Nucleus accumbens (tissue), 56 donors: ENCODE measurements at places on chromosomes 13 and 19.
A peak's percentile ranks its signal among the peaks of the same experiment; 100 is the strongest.

- no peak for DNase-seq
Observed at GRCh38 chr13:100280681-100281080, 191.8 kb downstream of the PCCA start.

DNA sequence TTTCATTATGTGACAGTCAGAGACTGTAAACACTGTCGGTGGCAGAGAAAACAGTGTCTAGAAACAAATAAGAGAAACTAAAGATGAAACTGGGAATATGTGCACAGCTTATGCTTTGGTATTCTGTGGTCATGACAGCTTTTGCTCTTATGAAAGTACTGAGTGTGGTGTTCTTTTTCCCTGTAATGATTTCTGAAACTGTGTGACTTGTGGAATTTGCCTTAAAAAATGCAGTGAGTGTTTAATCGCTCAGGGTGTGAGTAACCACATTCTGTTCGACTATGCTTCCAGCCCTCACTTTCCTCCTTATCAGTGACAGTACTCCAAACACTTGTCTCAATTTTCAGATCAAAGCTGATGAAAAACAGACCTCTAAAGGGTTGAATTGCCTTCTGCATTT, 66.9 kb upstream of the DIAPH3 start:
- DNase-seq, result no peak

DNA sequence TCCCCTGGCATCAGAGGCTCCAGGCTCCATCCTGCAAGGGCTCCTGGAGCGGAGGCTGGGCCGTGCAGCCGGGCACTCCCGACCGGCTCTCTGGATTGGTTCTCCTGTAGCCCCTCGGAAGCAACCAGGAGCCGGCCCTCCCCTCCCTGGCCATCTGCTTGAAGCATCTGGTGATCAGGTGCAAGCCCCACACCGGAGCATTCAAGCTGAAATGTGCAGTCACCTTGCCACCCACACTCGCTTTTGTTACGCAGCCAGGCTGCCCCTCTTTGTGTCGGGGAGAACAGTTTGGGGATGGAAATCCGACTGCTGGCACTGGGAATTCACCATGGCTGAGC, 258.8 kb downstream of the ZNF536 start:
- no peak for DNase-seq

GRCh38 chr19:1387684-1388636, 4.3 kb downstream of the NDUFS7 start:
- DNase-seq, result no peak

DNA sequence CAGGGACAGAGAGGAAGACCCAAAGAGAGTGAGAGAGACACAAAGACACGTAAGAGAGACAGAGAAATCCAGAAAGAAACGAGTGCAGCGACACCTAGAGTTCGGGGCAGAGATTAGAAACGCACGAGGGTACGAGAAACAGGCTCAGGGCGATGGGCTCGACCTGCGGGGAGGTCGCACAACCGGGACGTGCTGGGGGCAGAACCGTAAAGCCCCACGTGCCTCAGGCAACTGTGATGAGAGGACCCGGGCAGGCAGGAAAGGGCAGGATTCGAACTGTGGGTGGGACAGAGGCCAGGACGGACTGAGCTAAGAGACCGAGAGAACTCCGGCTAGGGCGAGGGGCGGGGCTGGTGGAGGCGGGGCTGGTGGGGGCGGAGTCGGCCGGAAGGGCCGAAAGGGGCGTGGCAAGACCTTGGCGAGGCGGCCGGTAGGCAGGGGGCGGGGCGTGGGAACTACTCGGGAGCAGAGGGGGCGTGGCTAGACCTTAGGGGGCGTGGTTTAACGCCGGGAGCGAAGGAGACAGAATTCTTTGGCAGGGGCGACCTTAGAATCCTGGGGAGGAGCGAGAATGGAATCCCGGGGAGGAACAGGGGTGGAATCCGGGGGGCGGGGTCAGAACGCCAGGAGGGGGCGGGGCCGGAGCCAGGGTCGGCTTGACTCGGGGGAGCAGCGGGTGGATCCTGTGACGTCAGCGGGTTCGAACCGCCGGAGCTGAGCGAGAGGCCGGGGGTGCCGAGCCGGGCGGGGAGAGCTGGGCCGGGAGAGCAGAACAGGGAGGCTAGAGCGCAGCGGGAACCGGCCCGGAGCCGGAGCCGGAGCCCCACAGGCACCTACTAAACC, at the start of gene NECTIN2:
Gene NECTIN2 (plus strand): TSS at position 686 of the 843 bp plus-strand sequence. CDS start 229 bp downstream, outside the sequence.
- DNase-seq, result peak; percentile 77

- DNase-seq, result no peak
Observed at GRCh38 chr19:1513499-1514294, 878 bp upstream of the ADAMTSL5 start.

GRCh38 chr19:33772858-33773180, 23.9 kb upstream of the KCTD15 start:
- DNase-seq, result no peak

DNA sequence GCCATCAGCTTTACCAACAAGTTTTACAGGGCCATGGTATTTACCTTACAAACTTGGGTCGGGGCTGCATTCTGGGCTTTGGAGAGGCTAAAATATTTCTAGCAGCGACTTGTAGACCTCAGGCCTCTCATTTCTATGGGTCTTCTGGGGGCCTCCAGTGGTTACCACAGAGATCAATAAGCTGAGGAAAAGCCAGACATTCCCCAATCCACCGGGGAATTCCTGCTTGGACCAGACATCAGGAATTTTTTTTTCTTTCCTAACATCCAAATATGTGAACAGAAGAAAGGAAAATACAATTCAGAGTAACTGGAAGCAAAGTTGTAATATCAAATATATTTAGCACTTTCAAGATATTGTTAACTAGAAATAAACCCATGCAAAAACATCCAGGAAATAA, 1.5 kb downstream of the DZIP1 start:
- no peak for DNase-seq

GRCh38 chr19:35558400-35559280, 4.8 kb downstream of the ATP4A start:
- no peak for DNase-seq

- peak; percentile 32 for DNase-seq
Observed at GRCh38 chr13:95497381-95497807, 55.1 kb upstream of the CLDN10 start.

GRCh38 chr19:7779631-7780486, 16.8 kb downstream of the CLEC4M start:
- DNase-seq, result no peak

DNA sequence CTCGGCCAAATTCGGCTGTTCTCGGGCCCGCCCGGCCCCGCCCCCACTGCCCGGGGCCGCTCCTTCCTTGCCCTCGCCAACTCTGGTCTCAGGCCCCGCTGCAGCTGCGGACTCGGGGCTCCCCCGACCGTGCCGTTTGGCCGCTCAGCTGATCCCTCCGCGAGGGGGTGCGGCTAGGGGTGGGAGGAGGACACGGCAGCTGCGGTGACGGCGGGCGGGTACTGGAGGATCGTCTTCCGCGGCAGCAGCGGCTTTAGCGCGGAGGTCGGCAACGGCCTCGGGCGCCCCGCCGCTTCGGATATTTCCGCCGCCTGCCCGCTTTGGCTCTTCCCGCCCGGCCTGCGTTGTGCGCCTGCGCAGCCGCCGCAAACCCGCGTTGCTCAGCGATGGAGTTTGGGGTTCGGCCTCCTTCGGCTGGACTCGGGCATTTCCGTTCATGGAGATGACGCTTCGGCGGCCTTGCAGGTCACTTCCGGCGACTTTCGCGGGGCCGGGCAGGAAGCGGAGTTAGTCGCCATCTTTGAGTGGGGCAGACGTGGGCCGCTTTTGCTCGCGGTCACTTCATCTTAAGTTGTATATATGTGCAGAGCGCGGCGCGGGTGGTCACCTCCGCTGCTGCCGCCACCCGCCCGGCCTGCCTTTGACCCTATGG, 338 bp upstream of the UBE2M start:
- no peak for DNase-seq

- no peak for DNase-seq
Observed at GRCh38 chr19:38196245-38196837, 27.7 kb downstream of the DPF1 start.

GRCh38 chr13:73089213-73089612, 30.4 kb downstream of the KLF5 start:
- no peak for DNase-seq

GRCh38 chr13:111049791-111050538, 65.1 kb upstream of the ARHGEF7 start:
- peak; percentile 18 for DNase-seq

GRCh38 chr19:17097593-17098126, 22.1 kb downstream of the MYO9B start:
- DNase-seq, result no peak

- DNase-seq, result no peak
Observed at GRCh38 chr13:112062072-112062567, 4.8 kb upstream of the SOX1 start.

GRCh38 chr19:53909471-53910169, 542 bp downstream of the CACNG7 start:
- DNase-seq, result no peak

DNA sequence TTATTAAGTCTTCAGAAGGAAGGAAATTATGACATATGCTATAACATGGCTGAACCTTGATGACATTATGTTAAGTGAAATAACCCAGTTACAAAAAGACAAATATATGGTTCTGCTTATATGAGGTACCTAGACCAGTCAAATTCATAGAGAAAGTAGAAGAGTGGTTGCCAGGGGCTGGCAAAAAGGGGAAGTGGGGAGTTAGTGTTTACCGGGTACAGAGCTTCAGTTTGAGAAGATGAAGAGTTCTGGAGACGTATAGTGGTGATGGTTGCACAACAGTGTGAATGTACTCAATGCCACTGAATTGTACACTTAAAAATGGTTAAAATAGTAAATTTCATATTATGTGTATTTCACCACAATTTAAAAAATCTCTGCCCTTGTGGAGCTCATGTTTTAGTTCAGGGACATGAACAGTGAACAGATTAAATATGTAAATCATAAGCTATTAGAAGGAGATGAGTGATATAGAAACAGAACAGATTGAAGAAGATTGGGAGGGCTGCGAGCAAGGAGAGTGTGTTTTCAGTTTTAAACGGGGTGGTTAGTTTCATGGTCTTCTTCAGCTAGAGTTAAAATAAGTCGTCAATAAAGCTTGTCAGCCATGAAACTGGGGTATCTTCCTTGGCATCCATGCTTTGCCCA, 355.2 kb downstream of the KCNRG start:
- DNase-seq, result no peak

GRCh38 chr13:52991344-52992020, 37.1 kb upstream of the OLFM4 start:
- no peak for DNase-seq

- no peak for DNase-seq
Observed at GRCh38 chr19:54230031-54230430, 7.2 kb upstream of the LILRB3 start.

DNA sequence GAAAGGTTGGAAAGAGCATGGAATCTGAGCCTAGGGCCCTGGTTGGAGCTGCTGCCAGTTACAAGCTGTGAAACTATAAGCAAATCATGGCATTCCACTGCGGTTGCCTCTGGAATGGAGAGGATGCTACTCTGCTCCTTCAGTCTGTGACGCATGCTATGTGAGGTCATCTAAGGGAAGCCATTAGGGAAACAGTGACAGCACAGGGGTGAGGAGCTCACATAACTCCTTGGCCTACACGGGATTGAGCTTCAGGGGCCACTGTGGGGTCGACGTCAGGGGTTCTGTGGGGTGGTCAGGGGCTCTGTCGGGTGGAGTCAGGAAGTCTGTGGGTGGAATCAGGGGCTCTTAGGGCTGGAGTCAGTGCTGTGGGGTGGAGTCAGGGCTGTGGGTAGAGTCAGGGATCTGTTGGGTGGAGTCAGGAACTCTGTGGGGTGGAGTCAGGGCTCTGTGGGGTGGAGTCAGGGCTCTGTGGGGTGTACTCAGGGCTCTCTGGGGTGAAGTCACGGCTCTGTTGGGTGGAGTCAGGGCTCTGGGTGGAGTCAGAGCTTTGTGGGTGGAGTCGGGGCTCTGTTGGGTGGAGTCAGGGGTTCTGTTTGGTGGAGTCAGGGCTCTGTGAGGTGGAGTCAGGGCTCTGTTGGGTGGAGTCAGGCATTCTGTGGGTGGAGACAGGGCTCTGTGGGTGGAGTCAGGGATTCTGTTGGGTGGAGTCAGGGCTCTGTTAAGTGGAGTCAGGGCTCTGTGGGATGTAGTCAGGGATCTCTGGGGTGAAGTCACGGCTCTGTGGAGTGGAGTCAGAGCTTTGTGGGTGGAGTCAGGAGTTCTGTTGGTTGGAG, 35.8 kb upstream of the MEDAG start:
- DNase-seq, result no peak

DNA sequence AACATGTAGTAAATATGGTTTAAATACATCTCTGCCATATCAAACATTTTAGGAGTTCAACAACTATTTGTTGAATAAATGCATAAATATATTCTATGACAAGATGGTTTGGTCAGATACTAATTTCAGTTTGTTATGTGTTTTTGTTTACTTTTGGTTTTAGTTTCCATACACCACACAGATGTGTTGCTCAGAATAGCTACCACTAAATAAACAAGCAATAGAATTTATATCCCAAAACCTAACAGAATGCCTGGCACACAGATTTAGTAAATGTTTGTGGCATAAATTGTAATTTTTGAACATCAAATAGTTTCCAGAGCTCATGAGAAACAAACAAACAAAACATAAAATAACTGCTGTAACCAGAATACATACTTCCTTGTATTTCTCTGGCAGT, 126.8 kb upstream of the ATXN8OS start:
- DNase-seq, result no peak

DNA sequence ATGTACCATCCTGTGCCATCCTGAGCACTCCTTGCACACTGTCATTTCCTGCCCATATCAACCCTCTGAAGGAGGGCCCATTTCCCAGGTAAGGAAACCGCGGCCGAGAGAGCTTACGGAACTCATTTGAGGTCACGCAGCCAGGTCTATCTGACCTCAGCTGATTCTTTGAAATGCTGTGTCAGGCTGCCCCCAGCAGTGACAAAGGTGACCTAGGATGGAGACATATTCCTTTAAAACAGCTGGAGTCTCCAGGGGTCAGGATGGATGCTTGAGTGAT, 42.2 kb upstream of the VSTM2B start:
- no peak for DNase-seq

GRCh38 chr19:46697204-46697960, 19.5 kb downstream of the PRKD2 start:
- peak; percentile 73 for DNase-seq

DNA sequence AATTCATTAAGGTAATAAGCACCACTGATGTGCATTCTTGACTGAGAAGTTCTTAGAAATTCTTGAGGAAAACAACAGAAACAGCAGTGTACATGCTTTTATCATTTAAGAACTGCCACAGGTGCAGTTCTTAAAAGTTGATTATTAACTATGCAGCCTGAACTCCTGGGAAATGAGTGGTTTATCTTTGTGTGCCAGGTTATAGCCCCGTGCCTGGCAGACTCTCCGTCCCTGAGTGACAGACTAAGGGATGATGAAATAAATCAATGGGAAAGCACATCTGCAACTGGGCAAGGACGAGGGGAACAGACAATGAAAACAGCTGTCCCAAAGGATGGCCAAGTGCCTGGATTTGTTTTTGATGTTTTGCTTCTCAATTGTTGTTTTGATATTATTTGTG, 84.4 kb upstream of the SPATA13 start:
- DNase-seq, result no peak

DNA sequence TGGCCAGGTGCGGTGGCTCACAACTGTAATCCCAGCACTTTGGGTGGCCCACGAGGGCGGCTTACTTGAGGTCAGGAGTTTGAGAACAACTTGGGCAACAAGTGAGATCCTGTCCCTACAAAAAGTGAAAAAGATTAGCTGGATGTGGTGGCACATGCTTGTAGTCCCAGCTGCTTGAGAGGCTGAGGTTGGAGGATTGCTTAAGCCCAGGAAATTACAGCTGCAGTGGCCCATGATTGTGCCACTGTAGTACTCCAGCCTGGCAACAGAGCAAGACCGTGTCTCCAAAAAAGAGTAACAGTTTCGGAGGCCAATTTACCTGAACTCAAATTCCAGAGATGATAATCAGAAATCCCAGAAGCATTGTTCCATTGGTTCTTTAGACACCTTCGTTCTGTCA, 4.4 kb downstream of the ZNF473 start:
- no peak for DNase-seq
